HS-27A (cell line): ENCODE measurements at places on chromosomes 7 and 10.

- peak; percentile 4 for DNase-seq
Observed at GRCh38 chr7:92448205-92448747, 994 bp downstream of the GATAD1 start.

- DNase-seq: no peak
Observed at GRCh38 chr10:121466424-121466823, 131.8 kb downstream of the FGFR2 start.

DNA sequence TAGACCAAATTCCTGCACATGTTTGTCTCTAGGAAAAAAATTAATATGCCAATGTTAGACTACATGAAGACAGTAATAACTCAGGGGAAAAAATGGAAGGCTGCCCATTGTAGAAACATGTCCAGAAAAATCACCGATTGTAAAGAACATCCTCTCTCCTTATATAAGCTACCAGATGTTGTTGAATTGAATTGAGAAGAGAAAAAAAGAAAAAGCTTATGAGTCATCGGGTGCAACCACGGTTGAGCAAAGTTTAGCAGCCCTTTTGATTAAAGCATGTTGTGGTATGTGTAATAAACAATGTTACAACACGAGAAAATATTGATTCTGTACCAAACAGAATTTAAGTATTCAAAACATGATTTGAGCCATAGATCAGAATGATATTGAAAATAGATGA, 102.3 kb upstream of the ARHGAP21 start:
- no peak for DNase-seq

GRCh38 chr10:33066558-33067236, 108.7 kb upstream of the ITGB1 start:
- peak; percentile 7 for DNase-seq

DNA sequence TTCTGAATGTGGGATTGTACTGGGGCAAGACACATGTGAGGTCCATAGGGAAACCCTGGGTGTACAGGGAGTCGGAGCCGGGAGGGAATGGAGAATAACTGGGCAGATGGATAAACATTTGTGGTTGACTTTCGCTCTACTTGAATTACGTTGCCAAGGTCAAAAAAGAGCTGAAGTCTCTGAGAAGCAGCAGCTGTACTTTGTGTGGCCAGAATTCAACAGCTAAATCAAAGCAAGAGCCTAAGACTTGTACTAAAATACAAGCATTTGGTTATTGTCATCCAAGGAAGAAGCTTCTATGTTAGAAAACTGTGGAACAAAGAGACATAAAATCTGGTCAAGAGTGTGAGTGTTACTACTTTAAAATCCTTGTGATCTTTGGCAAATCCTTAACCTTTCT, 457.2 kb downstream of the ARL4A start:
- no peak for DNase-seq

GRCh38 chr7:111370002-111370401, 192.3 kb downstream of the IMMP2L start:
- DNase-seq: no peak

DNA sequence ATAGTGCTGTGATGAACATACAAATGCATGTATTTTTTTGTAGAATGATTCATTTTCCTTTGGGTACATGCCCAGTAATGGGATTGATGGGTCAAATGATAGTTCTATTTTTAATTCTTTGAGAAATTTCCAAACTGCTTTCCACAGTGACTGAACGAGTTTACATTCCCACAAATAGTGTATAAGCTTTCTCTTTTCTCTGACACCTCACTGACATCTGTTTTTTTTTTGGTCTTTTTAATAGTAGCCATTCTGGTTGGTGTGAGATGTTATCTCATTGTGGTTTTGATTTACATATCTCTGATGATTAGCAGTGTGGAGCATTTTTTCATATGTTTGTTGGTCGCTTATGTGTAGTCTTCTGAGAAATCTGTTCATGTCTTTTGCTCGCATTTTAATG, 195.0 kb upstream of the AGK start:
- no peak for DNase-seq

DNA sequence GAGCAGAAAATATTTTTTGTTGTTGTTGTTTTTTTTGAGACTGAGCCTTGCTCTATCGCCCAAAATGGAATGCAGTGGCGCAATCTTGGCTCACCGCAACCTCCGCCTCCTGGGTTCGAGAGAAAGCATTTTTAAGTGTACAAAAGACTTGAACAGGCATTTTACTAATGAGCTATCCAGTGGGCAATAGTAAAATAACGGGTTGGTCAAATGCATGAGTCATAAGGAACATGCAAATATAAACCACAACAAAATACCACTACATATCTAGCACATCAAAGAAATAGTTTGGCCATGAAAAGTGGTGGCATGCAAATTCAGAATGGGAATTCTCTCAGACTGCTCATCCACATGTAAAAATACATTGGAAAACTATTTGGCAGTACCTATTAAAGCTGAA, 71.7 kb upstream of the TMEM106B start:
- DNase-seq: no peak

- no peak for DNase-seq
Observed at GRCh38 chr10:119801998-119802538, 70.6 kb downstream of the MCMBP start.

GRCh38 chr10:46257099-46257498, 29.7 kb upstream of the ANTXRL start:
- no peak for DNase-seq

DNA sequence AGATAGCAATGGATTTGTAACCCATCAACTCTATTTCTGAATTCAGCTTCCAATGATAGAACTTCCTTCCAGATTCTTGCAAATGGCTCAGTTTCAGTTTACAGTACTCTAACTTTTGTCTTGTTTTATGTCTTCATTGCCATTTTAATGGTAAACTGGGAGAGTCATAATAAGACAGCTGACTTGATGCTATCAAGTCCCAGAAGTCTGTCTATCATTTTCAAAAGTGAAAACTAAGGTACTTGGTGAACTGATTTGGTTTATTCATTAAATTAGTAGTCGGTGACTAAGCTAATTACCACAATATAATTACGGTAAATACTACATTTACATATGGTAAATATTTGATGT, 25.0 kb downstream of the RTKN2 start:
- no peak for DNase-seq

DNA sequence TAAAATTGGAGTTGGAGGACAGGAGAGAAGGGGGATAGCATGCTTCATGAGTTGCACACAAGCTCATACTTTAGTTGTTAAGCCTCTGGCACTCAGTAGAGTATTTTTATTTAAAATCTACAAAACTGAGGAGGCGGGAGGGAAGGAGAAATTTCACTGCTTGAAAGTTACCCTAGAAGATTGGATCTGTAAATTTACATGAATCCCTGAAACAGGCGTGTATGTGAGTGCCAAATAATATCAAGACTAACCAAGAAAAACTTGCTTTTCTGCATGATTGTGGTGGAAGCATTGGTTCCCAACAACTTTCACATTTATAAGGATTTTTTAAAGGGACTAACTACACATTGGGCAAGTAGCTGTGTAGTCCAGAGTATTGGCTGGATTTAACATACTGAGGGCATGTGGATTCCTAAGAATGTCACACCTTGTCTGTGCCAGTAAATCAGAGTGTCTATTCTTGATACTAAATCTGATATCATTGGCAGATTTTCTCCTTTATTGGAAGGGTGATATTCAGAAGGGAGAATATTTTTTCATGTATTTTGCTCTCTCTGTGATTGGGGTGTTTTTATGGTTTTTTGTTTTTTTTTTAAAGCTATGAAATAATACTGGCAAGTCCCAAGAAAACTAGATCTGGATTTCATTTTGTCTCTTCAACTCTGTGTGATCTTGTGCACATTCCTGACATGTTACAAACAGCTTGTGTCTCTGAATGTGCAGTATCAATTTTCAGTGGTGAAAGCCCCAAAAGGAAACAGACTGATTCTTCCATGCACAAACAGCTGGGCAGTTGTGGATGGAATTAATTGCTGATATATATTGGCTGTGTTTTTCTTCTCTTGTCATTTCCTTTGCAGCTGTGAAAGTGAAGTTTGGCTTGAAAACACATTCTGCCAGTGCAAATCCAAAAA, 67.2 kb downstream of the ADD3 start:
- no peak for DNase-seq

DNA sequence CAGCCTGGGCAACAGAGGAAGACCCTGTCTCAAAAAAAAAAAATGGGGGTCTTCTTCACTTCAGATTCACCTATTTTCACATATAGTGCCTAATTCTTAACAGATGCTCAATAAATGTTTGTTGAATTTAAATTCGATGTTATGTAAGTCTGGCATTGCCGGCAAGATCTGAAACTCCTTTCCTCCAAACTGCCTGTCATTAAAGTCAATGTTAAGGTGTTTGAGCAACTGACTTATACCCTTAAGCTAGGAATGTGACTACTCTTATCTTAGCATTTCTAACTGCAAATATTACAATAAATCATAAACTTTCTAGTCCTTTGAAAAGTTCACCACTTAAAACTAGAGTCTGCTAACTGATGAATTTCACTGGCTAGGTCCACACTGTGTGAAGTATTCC, 95.2 kb downstream of the NRP1 start:
- no peak for DNase-seq

- no peak for DNase-seq
Observed at GRCh38 chr7:149196705-149197171, 1.4 kb downstream of the ZNF282 start.

DNA sequence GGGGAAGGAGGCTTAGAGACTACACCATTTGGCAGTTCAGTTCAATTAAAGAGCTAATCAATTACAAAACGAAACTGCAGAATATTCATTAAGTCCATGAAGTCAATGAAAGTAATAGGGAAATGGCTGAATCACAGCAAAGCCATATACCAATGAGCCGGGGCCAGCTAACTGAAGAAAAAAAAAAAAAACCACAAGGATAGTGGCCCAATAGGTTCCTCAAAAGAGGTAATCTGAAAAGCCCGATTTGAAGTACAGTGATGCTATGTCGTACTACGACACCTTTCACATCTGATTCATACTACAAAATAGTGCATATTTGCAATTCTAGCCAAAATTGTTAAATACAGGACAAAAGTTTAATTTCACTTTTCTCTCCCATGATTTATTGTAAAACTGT, 2.5 kb downstream of the ARHGAP12 start:
- no peak for DNase-seq

DNA sequence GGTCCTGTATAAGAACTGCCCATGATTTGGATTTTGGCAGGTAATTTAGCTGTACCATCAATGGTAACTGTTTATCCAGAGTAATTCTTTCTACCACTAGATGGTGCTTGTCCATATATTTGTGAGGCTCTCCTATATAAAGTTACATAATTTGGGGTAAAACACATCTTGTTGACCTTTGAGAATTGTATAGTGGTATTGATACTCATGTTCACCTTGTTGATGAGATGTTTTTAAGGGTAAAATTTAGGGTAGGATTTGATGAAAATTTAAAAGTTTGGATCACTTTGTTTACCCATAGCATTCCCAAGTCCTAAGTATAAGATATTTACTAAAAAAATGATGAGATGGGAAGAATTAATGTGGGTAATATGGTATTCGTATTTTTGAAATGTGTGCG, 31.6 kb downstream of the ST7 start:
- DNase-seq: no peak

- DNase-seq: no peak
Observed at GRCh38 chr10:101214446-101215396, 14.5 kb downstream of the LBX1 start.

GRCh38 chr10:17590969-17591645, 26.1 kb downstream of the HACD1 start:
- no peak for DNase-seq

DNA sequence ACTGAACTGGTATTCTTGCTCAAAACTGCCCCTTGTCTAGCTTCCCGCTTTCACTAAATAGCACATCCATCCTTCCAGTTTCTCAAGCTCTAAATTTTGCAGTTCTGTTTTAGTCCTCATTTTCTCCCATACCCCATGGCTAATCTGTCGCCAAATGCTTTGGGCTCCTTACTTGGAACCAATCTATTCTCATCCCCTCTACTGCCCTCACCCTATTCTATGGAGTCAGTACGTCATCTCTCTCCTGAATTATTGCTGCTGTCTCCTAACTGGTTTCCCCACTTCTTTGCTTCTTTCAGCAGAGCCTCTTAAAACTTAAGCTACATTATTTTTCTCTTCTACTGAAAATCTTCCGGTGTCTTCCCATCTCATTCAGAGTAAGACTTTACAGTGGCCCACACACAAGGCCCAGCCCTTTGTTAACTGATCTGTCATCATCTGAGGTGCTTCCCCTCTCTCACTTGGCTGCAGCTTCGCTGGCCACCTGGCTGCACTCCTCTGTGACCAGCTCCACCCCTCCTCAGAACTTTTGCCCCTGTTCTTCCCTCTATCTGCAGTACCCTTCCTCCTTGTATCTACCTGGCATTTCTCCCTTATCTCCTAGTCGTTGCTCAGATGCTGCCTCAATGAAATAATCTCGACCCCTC, 9.9 kb downstream of the STARD3NL start:
- no peak for DNase-seq

DNA sequence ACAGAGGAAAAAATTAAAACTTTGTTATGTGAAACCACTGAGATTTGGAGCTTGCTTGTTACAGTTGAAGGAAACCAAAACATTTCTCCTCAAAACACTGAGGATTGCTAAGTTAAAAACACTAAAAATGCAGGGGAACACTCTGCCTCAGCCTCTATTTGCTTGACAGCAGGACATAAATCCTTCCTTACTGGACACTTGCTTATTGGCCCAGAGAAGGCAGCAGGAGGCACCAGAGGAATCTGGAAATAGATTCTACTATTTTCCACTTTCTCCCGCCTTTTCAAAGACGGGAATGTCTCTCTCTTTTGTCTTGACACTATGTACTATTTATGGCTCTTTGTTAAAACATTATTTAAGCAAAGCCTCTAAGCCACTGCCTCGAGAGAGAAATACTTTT, 67.9 kb downstream of the MTURN start:
- DNase-seq: no peak

DNA sequence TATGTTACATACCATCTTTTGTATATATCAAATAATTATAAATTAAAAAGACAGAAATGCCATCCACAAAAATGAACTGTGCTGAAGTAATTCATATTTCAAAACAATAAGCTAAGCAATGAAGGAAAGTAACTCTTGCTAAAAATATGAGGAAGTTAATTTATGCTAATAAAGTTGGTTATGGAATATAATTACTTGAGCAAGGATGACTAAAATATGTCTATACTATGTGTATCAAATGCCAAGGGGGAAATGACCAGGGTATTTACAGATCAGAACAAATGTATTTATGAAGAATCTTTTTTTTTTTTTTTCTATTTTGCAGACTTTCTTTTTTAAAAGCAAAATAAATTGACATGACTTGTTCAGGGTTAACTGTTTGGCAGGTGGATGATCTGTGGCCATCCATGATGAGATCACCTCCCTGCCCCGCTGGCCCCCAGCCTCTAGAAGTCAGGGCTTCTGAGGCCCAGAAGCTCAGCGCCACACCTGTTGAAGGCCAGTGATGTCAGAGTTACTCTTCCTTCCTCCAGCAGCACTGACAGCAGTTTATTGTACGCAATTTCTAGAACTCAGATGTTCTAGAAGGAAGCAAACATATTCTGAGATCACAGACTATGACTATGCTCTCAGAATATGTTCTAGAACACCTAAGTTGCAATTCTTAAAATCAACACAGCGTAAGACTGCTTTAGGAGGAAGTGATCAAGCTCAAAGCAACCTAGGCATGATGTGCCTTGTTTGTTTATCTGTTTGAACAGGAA, 196.1 kb upstream of the KLF14 start:
- no peak for DNase-seq
